ENCODE measurements at places on chromosomes 12 and 14. TPM values are rescaled to one million over a fixed set of nuclear protein-coding genes. Genes with fewer than 3 reads are reported as not detected.

DNA sequence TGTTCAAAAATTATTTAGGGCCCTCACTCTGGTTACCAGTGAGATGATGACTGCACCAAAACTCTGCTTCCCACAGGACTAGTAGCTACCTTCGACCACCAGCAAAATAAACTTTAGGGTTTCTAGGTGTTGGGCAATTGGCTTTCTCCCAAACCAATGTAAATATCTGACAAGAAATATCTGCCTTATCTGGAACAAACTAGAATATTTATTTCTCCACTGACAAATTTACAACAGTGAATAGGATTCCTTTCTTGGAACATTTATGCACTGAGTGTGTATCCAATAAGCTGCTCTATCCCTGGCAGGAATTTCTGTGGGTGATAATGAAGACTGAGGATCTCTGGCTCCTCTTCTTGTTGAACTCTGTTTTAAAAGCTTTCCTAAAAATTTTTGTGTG, 148.6 kb downstream of the SLC6A15 start:
- no peak for DNase-seq

DNA sequence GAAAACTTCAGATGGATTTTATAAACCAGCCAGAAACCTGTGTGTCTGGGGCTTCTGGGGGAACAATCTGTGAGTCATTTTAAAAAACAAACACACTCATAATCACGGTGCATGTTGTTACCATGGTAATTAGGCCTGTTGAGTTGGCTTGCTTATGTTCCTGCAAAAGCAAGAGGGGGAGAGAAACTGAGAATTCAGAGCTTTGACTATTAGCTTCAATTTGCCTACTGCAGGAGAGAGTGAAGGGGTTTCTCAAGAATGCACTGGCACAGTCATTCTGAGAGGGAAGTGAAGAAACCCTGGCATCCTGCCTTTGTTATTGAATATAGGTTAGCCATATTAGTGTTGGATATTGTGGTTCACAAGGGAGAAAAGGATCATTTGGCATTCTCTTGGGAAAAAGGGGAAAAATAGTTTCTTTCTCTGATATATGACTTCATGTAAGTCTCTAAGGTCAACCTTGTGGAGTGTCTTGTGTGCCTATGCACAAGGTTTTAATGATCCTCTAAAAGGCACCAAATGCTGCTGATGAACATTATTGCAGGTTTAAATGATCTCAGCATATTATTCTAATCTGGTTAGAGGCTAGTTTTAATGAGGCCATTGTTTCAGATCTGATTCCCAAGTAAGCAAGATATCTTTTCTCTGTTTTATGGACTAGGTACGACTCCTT, 12.9 kb downstream of the GNG2 start:
- no peak for DNase-seq

- DNase-seq: no peak
These were observed 10.7 kb downstream of the PRKCH start for GRCh38 chr14:61331992-61332657.

DNA sequence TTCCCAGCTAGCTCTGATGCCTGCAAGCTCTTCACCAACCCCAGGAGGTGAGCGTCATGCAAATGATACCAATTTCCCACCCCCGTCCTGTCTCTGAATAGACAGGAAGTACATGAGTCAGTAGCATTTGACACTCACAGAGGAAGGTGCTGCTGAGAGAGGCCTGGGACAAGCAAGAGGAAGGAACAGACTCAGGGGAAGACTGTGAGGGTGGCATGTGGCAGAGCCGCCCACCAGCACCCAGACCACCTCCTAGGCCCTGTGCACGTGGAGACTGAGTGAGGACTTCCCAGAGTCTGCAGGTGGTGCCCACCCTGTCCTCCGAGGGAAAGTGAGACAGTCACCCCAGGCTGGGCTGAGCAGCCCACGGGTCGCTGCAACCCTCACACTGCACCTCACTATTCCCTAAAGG, 199.5 kb upstream of the SFSWAP start:
- no peak for DNase-seq

Gene SYT1
- 6.5 TPM for total RNA-seq

- DNase-seq: no peak
These were observed 349.8 kb downstream of the ZFP36L1 start for GRCh38 chr14:68442828-68443629.

GRCh38 chr12:128612150-128612850, 211.5 kb downstream of the SLC15A4 start:
- no peak for DNase-seq

GRCh38 chr12:40261937-40262336, 37.1 kb downstream of the LRRK2 start:
- no peak for DNase-seq

- DNase-seq: peak; percentile 71
These were observed 32.8 kb downstream of the CCNK start for GRCh38 chr14:99513946-99514551.

Gene MYF6
- not detected for total RNA-seq

DNA sequence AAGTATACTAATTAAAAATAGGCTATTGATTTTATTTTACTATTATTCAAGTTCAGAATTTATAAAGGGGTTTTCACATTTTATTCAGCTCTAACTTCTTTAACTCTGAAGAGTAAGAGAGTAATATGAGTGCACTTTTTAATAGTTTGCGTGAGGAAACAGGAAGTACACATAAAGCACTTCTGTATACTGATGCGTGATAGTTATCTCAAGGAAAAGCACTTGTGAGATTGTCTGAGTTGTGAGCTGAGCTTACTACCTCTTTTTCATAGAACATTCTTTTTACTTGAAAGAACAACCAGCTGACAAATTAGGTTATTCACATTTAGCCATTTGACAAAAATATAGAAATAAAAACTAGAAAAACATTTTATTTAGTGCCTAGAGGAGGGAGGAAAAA, 1.9 kb downstream of the RAD51AP1 start:
- no peak for DNase-seq
